ENCODE measurements at places on chromosomes 5 and 9. TPM values are rescaled to one million over a fixed set of nuclear protein-coding genes. Genes with fewer than 3 reads are reported as not detected.

- DNase-seq = no peak
Observed at GRCh38 chr9:18357321-18357720, 116.6 kb upstream of the ADAMTSL1 start.

- DNase-seq = no peak
Observed at GRCh38 chr5:34543687-34544086, 112.4 kb upstream of the RAI14 start.

DNA sequence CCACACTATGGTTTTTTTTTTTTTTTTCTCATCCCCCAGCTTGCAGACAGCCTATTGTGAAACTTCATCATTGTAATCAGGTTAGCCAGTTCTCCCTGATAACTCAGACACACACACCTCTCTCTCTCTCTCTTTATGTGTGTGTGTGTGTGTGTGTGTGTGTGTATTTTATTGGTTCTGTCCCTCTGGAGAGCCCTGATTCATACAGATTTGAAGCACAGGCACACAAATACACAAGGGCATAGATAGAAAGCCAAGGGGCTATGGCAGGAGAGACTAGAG, 20.6 kb upstream of the VCAN start:
- no peak for DNase-seq

DNA sequence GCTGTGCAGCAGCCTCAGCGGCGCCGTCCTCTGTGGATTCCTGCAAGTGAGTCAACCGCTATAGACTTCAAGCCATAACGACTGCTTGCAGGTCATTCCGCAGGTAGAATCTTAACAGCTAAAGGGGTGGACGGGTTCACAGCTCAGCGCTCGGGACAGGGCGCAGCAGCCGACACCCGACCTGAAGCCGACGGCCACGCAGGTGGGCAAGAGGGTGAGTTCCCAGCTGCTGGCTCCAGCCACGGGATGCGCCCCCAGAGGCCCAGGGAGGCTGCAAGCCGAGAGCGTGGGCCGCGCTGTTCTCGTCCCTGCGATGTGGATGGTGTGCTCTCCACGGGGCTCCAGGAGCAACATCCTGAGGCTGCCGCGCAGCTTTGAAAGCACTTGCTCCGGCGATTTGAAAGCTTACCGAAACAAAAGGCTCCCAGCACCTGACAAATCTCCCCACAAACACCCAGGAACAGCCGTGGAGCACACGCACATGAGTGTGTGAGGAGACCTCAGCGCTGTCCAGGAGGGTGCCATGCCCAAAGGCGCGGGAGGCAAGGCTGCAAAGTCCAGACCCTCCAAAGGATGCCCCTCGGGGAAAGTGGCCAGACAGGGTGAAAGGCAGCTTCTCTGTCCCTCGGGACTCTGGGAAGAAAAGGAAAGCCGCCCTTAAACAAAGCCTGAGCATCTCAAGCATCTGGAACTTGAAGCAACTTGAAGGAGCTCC, 48.7 kb downstream of the EXD3 start:
- DNase-seq = no peak

- DNase-seq = no peak
Observed at GRCh38 chr9:84254972-84255371, 85.6 kb downstream of the SLC28A3 start.

DNA sequence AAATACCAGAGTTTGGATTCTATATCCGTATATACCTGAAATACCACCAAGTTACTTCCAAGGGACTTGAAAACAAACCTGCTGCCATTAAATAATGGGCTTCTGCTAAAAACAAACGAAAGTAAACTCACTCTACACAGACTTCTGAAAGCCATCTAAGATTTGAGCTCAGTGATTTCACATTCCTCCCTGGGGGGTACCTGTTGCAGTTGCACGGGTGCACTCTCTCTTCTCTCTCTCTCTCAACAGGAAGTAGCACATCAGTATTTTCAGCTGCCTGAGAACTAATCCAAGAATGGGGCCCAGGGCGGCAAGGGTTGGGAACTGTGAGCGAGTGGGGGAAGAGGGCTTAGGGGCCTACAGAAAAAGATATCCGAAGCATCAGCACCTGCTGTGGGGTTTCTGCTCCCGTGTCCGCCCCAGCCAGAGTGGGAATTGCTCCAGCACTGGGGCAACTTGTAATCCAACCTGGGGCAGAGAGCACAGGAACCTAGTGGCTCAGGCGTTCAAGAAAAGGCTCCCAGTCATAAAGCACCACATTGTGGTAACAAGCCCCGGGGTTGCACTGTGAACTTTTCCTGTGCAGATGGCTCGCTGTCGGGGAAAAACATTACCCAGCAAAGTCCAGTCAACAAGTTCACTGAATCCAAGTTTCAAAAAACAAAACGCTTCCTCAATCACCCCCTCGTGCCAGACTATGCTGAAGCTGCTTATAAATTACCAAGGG, 99.8 kb downstream of the EFNA5 start:
- no peak for DNase-seq

- DNase-seq = no peak
Observed at GRCh38 chr5:151534350-151534749, 56.8 kb downstream of the FAT2 start.

GRCh38 chr5:136006164-136006563, 22.6 kb upstream of the TGFBI start:
- DNase-seq = no peak

GRCh38 chr5:177496070-177496726, 1.2 kb downstream of the PDLIM7 start:
- no peak for DNase-seq

CYLC2 gene
- polyA plus RNA-seq = not detected

GPR151 gene
- not detected for polyA plus RNA-seq

Measured in right lung (tissue), 10 donors.